ENCODE measurements at places on chromosomes 12 and 14.

DNA sequence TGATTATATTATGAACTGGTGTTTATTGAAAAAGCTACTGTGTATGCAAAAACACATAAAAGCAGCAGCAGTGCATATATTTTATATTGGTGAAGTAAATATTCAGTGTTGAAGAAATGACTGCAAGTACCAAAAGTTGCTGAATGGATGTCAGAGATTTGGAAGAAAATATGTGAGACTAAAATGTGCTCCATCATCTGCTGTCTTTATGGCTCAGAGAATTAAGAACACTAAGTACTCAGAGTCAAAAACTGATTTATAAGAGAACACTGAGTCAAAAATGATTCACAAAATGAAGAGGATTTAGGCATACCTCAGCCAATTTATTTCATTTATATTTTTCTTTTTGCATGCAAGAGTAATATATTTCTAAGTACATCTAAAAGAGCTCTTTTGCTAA is 86.3 kb upstream of the PDZRN4 start:
- DNase-seq = no peak

DNA sequence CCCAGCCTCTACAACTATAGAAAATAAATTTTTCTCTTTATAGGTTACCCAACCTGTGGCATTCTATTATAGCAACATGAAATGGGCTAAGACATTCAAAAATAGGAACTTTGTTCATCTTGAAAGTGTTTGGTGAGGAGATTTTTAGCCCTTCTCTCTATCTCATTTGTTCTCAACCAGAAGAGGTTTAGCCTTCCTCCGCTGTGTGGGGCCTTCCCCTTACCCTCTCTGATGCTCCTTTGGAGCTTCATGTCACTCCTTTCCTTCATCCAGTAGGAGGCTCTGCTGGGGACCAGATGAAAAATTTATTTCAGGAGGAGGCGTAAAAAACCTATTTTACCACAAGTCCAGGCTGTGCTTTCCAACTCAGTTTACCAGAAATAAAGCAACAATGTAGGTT is 94.1 kb downstream of the RTN1 start:
- no peak for DNase-seq

- DNase-seq = no peak
Observed at GRCh38 chr12:107736914-107737313, 24.0 kb downstream of the PRDM4 start.

DNA sequence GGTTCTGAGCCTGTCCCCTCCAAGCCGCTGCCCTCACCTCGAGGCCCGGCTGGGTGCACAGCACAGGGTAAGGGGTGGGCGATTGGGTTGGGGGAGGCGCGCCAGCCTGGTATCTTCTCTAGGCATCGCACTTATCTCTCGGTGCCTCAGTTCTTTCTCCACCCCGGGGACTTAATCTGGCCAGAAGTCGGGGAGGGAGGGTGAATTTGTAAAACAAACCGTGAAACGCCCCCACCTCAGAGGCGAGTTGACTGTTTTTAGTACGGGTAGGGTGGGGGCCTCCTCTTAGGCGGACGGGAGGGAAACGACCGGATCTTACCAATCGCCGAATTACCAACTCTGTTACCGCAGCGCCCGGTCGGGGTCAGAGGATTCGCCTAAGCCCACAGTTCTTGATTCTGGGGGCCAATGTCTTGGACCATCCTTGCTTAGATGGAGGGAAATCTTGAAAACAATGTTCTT is 1.4 kb upstream of the TBX3 start:
- no peak for DNase-seq

DNA sequence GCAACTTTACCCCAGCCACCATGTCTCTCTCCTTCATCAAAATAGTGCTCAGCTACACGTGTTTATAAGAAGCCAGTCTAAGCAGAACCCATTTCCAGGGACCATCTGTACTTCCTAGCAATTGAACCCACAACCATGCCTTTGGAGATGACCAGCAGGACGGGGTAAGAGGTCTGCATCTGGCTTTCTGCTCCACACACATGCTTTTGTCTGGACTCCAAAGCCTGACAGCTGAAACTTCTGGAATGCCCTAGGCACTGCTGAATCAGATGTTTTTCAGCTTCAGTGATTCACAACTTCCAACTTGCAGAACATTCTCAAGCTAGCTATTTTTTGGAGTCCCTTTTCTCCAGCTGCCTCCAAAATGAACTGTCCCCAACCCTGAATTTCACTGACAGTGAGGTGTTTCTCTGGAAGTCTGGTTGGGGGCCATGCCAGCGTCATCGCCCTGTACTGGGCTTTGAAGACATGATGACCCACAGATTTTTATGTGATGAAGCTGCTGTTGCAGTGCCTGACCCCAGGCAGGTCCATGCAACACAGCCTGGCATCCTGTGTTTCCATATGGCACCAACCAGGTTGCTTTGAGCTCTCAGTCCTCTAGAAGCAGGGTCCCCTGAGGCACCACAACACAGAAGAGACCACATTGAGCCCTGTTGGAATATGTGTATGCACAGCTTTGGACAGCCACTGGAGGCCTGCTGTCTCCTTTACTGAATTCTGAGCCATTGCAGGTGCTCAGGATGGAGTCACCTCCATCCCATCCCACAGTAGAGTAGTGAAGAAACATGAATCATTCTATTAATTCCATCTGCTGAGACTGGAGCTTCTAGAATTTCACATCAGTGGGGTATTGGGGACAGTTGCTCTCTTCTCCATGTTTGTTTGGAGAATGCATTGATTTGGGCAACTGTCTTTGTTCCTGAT is 80.2 kb downstream of the NUAK1 start:
- no peak for DNase-seq

DNA sequence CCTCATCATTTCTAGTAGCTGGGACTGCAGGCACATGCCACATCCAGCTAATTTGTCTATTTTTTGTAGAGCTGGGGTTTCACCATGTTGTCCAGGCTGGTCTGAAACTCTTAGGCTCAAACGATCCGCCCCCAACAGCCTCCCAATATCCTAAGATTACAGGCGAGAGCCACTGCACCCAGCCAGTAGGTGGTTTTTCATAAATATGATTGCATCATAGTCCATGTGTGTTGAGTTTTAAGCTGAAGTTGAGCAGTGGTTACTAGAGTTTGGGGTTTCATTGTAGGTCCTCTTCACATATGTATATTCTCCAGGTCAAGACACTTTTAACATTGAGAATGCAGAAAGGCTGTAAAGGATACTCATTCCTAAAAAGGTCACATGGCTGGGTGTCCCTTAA is 13.1 kb upstream of the TNS2 start:
- DNase-seq = no peak

DNA sequence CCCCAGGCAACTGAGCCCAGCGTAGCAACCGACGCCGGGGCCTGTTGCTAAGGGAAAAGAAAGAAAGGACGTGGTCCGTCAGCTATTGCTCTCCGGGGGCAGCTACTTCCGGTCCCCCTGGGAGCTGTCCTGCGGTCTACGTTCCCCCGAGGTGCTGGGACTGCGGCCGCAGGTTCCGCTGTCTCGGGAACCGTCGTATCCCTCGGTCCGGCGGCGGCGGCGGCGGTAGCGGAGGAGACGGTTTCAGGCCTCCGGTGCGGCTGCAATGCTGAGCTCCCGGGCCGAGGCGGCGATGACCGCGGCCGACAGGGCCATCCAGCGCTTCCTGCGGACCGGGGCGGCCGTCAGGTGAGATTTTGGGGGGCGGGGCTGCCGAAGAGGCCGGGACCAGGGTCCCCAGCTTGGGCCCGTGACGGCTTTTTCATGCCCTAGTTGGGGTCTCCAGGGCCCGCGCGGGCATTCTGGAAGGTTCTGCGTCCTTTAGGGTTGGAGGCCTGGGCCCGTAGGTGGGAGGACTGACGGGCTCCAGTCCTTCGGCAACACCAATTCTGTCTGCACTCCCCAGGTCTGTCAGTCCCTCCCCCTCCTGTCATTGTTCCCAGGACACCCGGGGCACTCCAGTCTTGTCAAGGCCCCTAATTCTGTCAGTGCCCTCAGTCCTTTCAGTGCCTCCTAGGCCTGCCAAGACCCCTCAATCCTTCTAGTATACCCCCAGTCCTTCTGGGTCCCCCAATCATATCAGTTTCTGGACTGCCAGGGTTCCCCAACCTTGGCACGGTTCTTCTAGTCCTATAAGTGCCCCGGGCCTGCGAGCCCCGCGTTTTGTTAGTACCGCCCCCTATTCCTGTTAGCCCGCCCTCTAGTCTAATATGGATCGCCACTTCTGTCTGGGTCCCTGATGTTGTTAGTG is at the start of gene USP30:
TSS of gene USP30 (plus strand) at position 163 of the 910 bp plus-strand sequence. CDS start at position 266, 103 bp downstream.
- peak; percentile 29 for DNase-seq

DNA sequence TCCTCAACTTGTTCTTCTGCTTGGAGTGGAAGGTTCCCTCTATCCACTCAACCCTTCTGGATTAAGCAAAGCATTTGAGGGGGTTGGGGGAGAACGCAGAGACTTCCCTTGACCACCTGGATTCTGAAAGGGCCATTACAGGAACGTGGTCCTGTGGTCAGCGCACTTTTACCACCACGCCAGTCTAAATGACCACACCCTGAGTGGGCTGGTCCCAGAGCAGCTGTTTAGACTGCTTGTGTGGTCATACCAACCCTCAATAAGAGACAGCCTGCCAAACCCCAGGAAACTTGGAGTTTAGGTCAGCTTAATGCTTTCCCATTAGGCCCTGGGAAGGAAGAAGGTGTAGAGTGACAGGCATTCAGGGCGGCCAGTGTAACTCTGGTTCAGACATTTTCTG is 165.5 kb upstream of the ATP2B1 start:
- no peak for DNase-seq

GRCh38 chr14:91778217-91778616 is 46.3 kb upstream of the CATSPERB start:
- DNase-seq = no peak

- DNase-seq = no peak
Observed at GRCh38 chr12:76043377-76043776, 11.8 kb upstream of the PHLDA1 start.

DNA sequence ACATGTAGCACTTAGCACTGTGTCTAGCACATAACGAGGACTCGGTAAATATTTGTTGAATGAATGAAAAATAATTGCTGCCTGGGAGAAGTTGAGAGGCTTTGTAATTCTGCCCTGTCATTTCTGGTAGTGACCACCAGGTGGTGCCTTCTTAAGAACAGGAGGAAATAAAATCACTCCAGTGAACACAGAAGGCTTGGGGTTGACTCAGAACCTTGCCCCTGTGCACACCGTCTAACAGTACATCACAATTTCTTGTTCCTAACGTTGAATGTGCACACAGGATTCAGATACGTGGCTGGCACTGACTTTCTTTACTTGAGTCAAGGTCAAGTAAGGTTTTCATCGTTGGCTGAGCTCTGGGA is 91.8 kb downstream of the RGS6 start:
- no peak for DNase-seq

GRCh38 chr14:20440882-20441281 is 4.9 kb upstream of the KLHL33 start:
- no peak for DNase-seq

DNA sequence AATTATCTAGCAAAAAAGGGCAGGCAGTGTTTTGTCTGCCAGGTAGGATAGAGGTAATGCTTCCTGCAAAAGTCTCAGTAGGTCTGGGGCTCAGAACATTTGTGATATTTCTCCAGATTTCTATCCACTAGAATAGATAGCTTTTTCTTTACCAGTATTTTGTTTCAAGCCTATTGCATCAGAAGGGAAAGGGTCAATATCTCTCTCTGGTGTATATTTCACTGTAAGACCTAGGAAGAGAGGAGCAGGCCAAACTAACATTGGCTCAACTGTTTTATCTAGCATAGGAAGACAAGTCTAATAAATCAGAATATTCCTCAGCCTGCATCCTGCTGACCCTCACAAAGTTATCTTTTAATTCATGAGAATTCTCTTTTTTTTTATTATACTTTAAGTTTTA is 106.7 kb upstream of the DAAM1 start:
- DNase-seq = no peak

DNA sequence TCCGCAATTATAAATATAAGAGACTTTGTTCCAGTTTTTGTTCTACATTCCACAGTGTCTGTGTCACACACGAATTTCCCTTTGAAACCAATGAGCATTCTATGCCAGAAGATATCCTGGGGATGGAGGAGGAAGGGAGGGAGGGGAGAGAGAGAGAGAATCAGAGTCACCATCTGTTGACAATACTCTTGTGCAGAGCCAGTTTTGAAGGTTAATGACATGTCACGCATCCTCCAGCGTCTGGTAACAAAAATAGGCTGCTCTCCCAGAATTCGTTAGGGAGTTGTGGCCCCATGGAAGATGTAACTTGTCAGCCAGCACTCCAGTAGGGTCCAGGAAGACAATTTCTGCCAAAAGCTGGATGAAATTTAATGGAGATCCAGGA is 213.5 kb upstream of the KRR1 start:
- DNase-seq = peak; percentile 69

Measured in NCI-H524 treated with DMSO at 0.1 percent for 48 hours (cell line).